ENCODE measurements at places on chromosomes 11 and 22.
A peak's percentile ranks its signal among the peaks of the same experiment; 100 is the strongest.

- DNase-seq: no peak
These were observed 16.6 kb downstream of the GDPD5 start for GRCh38 chr11:75509020-75509720.

GRCh38 chr22:30649430-30650007 lies 13.9 kb downstream of the SLC35E4 start:
- peak; percentile 93 for DNase-seq

DNA sequence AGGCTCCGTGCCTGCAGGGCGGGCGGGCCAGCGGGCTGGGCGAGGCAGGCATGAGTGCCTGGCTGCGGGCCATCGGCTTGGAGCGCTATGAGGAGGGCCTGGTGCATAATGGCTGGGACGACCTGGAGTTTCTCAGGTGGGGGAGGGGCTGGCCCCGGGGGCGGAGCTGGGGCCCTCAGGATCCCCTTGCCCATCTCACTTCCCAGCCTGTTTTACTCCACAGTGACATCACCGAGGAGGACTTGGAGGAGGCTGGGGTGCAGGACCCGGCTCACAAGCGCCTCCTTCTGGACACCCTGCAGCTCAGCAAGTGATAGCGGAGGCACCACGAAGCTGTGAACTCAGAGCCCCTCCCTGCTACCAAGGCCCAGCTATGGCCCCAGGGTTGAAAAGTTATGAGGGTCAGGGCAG lies 5.9 kb downstream of the PHOX2A start:
- peak; percentile 66 for DNase-seq

DNA sequence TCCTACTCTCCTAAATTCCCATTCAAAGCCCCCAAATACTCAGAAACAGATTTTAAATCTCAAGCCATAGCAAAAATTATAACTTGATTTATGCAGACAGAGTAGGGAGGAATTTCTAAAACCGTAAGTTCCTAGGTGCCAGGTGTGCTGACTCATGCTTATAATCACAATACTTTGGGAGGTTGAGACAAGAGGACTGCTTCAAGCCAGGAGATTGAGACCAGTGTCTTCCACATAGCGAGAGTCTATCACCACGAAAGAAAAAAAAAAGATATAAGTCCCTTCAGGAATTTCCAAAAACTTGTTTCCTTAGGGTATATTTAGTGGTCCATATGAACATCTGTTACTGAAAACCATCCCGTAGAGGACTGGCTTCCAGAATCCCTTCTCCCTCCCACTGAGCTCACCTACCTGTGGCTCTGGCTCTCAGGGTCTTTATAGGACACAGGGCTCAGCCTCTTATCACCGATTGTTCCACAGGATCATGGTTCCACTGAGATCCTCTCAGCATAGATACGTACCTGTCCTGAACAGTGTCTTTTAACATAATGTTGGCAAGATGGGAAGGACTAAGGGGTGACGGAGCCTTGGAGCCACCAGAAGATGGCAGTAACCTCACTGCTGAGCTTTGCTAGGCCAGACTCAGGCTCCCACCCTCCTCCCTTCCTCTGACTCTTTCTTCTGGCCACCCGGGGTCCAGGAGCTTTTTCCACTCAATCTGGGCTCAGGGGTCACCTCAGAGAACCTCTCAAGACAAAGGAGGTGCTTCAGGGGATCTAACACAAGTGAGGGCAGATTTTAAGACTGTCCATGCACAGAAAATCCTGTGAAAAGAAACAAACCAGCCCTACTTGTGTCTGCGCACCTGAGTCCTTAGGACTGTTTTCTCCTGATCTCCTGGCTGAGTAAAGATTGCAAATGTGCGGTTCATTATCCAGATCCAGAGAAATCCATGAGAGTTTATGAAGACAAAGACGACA lies 117.5 kb upstream of the TOP3B start:
- DNase-seq: no peak

- DNase-seq: peak; percentile 3
These were observed 515.1 kb downstream of the INSC start for GRCh38 chr11:15629690-15630321.

DNA sequence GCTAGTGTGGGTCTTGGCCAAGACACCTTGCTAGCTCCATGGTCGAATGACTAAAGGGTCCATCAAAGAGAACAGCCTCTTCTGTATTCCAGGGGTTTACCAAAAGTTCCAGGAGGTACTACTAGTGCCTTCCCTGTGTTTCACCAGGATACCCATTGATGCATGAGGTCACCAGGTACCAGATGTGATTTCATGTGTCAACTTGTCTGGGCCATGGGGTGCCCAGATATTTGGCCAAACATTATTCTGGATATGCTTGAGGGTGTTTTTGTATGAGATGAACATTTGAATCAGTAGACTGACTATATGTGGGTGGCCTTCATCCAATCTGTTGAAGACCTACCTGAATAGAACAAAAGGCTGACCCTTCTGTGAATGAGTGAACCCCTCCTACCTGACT lies 92.8 kb downstream of the GALNT18 start:
- DNase-seq: no peak

- no peak for DNase-seq
These were observed 42.7 kb downstream of the OR5B17 start for GRCh38 chr11:58316142-58316541.

DNA sequence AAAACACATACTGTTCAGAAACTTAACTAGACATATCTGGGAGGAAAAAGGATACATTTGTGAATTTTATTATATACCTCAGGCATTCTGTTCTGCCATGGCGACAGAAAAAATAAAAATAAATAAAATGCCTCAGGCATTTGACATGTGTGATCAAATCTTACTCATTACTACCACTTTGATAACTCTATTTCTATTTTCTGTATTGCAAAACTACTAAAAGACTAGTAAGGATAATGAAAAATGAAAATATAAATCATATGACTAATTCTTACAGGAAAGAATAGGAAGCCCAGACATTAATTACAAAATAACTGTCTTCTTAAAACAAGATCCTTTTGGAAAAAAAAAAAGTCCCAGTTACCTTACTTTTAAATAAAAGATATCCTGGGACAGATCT lies 5.3 kb downstream of the PICALM start:
- no peak for DNase-seq

DNA sequence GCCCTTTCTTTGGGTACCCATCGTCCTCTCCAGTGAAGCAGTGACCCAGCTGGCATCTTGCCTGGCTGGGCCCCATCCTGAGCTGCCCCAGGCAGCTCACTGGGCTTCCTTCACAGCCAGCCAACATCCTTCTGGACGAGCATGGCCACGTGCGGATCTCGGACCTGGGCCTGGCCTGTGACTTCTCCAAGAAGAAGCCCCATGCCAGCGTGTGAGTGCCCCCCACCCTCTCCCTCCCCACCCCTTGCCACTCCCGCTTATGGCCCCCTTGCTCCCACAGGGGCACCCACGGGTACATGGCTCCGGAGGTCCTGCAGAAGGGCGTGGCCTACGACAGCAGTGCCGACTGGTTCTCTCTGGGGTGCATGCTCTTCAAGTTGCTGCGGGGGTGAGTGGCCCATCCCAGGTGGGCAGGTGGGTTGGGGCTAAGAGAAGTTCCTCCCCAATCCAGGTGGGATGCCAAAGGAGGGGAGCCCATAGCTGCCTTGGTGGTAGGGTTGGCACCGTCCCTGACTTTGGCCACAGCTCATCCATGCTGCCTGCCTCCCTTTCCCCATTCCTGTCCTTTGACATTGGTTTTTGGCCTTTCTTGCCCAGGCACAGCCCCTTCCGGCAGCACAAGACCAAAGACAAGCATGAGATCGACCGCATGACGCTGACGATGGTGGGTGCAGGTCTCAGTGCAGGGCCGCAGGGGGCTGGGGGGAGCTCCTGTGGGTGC lies 6.8 kb upstream of the ANKRD13D start:
- DNase-seq: no peak

DNA sequence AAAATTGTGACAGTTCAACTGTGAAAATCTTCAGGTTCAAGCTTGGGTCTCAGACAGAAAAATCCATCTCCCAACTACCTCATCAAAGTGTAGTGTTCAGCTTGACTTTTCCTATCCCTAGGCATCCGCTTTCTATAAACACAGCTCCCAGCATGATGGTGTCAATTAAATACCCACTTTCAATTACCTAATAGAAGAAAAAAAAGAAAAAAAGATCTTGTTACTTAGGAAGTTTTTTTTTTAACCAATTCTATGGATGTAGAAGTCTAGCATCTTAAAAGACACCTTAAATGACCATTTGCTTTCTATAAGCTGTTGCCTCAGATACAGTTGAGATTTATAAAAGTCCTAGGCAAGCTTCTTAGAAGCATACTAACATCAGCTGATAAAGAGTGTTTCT lies 244.1 kb upstream of the MTNR1B start:
- no peak for DNase-seq

DNA sequence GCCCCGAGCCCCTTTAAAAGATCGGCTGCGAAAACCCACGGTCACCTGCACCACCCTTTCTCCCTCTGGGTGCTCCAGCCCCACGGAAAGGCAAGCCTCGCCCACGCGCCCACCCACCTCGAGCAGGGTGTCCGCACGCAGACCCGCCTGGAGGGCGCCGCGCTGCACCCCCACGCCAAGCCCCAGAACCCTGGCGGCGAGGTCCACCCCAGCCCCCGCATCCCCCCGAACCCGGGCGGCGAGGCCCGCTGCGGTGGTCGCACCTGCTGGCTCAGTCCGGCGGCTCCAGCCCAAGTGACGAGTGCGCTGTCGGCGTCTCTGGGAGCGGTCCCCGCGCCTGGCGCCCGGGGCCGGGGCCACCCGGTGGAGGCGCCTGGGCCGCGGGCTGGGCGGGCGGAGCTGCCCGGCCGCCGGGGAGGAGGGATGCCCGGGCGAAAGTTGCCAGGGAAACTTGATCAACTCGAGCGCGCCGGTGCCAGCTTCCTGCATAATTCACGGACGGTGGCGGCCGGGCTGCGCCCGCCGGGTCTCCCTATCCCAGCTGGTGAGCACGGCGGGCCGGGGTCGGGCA lies 1.1 kb downstream of the SHANK2 start:
- DNase-seq: no peak

DNA sequence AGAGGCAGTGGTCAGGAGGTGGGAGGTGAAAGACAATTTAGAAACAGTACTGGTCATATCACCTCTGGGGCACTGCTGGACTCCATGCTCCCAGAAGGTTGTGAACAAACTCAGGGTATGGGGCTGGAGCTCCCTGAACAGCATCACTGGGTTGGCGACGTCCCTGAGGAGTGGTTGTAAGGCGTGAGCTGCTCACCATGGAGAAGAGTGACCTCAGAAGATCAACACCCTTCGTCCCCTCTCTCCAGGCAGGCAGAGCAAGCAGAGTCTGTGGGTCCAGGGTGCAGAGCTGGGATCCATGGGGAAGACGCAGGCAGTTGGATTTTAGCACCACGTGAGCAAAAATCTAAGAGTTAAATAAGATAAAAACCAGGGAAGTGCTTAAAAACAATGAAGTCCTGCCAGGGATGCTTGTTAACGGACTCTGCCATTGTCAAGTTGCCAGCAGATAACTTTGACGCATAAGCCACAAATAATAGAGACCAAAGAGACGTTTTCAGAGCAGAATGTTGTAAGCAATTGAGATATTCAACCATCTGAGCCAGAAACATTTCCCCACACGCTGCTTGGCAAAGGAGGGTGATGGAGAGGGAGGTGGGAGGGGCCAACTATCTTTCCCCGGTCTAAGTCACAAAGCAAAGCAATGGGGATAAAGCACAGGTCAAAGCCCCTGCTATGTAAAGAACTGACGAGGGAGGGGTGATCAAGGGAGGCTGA lies 13.6 kb downstream of the PNPLA5 start:
- DNase-seq: no peak

DNA sequence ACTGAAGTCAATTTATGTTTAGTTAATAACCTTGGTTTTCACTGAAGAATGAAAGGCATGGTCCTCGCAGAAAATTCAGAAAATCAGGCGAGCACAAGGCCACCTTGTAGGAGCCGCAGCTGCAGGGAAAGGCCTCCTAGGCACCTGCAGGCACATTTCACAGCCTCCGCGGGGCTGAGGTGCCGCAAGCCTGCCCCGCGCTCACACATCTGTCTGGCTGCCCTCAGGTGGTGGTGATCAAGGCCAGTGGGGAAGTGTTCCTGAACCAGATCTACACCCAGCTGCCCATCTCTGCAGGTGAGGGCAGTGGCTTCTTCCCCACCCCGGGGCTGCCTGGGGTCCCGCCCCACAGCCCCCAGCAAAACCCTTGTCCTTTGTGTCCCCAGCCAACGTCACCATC lies 10.5 kb downstream of the MUC5AC start:
- no peak for DNase-seq

DNA sequence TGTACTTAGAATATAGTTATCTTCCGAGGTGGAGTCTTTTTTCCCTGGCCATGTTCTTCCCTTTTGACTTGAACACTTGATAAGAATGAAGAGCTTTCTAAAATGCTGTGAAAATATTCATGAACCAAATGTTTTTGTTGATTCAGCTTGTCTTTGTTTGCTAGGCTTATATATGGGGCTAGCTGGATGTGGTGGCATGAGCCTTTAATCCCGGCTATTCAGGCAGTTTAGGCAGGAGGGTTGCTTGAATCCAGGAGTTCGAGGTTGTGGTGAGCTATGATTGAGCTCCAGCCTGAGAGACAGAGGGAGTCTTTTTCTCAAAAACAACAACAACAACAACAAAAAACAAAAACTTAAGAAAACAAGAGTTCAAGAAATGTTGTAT lies 23.1 kb downstream of the CBL start:
- no peak for DNase-seq

DNA sequence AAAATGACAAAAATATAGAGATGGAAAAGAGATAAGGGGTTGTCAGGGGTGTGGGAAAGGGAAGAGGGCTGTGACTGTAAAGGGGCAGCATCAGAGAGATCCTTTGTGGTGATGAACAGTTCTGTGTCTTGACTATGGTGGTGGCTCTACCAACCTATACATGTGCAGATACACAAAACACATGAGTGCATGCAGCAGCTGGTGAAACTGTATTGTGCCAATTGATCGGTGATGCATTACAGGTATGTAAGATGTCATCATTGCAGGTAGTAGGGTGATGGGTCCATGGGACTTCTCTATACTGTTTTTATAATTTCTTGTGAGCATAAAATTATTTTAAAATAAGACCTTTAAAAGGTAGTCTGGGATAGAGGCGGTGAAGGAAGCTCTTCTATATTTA lies 24.1 kb upstream of the ZDHHC13 start:
- DNase-seq: no peak

- no peak for DNase-seq
These were observed 323 bp upstream of the HIKESHI start for GRCh38 chr11:86301742-86302091.

GRCh38 chr11:78432956-78433355 lies 15.3 kb upstream of the GAB2 start:
- DNase-seq: no peak

Measured in activated CD4-positive, alpha-beta T cell treated with anti-CD3 and anti-CD28 coated beads, Interleukin-2, amount 50 U/mL, for 48 hours (primary cell).